Dermis blood vessel endothelial cell (primary cell): ENCODE measurements at places on chromosomes 13 and 19. TPM values are rescaled to one million over a fixed set of nuclear protein-coding genes. Genes with fewer than 3 reads are reported as not detected.

GRCh38 chr19:39516270-39516669 is 1.3 kb downstream of the SELENOV start:
- no peak for DNase-seq

- no peak for DNase-seq
These were observed 774 bp downstream of the SLC7A10 start for GRCh38 chr19:33224694-33225457.

DNA sequence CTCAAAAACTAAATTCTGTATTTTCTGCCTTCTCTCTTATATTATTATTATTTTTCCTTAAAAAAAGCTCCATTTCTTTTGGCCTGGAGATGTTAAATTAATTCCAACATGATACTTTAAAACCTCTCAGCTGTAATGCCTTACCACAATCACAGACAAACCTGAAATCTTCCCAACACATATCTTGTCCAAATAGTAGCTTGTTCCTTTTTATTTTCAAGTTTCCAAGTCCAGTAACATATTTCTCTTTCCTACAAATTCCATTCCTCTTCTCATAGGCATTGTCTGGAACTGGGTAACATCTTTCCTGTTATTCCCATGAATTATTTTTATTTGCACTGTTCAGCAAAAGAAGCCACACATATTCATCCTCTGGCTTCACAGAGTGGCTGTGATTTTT is 137.0 kb downstream of the SLITRK6 start:
- no peak for DNase-seq

GRCh38 chr19:55254625-55254977 is 4.2 kb downstream of the PPP6R1 start:
- DNase-seq: no peak

GRCh38 chr13:36888645-36889044 is 31.4 kb downstream of the SMAD9 start:
- peak; percentile 74 for DNase-seq

DNA sequence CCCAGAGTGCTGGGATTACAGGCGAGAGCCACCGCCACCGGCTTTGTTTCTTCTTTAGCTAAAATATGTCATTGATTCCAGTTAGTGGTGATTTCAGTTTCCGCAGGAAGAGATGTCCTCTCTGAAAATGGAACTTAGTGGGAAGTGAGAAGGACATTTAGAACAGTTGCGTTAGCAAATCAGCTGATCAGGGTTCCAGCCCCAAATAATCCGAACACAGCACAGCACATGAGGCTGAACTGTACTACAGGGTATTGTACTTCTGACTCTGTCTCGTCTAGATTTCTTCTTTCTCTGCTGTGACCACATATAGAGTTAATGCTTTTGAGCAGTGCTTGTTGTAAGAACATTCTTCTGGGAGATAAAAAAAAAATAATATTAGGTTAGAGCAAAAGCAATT is 314.4 kb downstream of the MYO16 start:
- DNase-seq: no peak

- no peak for DNase-seq
These were observed 7.2 kb downstream of the GSK3A start for GRCh38 chr19:42235181-42235580.

- no peak for DNase-seq
These were observed 564.2 kb upstream of the MIR17HG start for GRCh38 chr13:90783273-90783672.

GRCh38 chr13:42532561-42533335 is 41.2 kb upstream of the TNFSF11 start:
- no peak for DNase-seq

- DNase-seq: no peak
These were observed 1.9 kb downstream of the SIGLEC14 start for GRCh38 chr19:51644636-51645271.

- peak; percentile 74 for DNase-seq
These were observed 305.1 kb downstream of the ITGBL1 start for GRCh38 chr13:101757446-101758039.

- no peak for DNase-seq
These were observed 23.4 kb upstream of the TCF3 start for GRCh38 chr19:1675633-1676350.

DNA sequence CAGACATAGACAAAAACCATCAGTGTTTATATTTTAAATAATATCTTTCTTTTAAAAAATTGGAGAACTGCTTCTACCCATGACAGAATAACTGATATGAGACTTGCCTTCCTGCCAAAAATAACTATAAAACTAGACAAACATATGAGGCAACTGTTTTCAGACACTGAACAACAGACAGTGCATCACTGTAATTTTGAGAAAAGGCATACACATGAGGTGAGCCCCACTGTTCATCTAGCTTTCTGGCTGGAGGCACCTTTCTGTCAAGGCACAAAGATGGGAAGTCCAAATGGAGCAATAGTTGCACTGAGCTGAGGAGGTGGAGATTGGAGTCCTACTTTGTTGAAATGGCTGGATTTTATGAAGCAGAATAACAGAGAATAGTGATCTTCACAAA is 71.9 kb upstream of the ZNF507 start:
- DNase-seq: no peak

- DNase-seq: no peak
These were observed 1711.8 kb downstream of the SLITRK5 start for GRCh38 chr13:89382981-89383380.

- DNase-seq: no peak
These were observed 1070.6 kb downstream of the PCDH9 start for GRCh38 chr13:66159511-66159910.

DNA sequence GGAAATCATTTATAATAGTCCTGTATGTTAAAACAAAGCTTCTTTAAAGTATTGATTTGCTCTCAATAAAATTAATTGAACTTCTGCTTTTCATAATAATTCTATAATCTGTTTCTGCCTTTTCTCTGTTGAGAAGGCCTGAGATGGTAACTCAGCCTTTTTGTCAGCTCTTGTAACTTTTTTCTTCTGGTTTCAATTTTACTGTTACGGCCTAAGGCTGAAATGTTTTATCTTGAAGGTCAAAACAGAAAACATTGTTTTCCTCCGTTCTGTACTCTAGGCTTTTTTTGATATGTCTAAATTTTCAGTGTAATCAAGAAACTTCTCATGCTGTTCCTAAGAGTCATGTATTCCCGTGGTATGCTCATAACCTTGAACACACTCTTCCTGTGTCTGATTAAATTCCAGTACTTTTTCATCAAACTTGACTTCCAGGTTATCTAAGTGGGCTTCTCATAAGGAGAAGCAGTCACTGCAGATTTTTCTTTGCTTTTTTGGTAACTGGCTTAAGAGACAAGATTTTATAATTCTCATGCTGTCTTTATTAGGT is 7.6 kb upstream of the NAXD start:
- DNase-seq: no peak

DNA sequence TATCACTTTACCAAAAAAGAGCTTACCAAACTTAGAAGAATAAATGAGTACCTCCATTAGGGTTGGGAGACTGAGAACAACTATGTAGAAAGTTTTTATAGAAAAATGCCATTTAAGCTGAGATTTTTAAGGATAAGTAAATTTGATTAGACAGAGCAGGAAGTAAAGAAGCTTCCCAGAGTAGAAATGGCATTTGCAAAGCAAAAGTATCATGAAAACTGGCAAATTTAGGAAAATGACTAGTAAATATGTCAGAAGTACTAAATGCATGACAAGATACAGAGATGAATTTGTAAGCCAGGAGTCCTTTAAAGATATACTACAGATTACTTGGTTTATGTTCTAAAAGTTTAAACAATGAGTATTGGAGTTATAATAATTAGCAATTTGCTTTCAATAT is 2581.8 kb downstream of the PCDH9 start:
- no peak for DNase-seq

- DNase-seq: peak; percentile 96
These were observed 1.1 kb downstream of the ZNF850 start for GRCh38 chr19:36771261-36772231.

- no peak for DNase-seq
These were observed 71.5 kb upstream of the ARHGEF7 start for GRCh38 chr13:111043575-111043982.

GRCh38 chr13:20709782-20710181 is 6.3 kb downstream of the IL17D start:
- peak; percentile 25 for DNase-seq

GRCh38 chr19:51116736-51117286 is 7.9 kb upstream of the SIGLEC9 start:
- no peak for DNase-seq

GRCh38 chr19:53519446-53519845 is 18.5 kb upstream of the ZNF331 start:
- DNase-seq: no peak

DNA sequence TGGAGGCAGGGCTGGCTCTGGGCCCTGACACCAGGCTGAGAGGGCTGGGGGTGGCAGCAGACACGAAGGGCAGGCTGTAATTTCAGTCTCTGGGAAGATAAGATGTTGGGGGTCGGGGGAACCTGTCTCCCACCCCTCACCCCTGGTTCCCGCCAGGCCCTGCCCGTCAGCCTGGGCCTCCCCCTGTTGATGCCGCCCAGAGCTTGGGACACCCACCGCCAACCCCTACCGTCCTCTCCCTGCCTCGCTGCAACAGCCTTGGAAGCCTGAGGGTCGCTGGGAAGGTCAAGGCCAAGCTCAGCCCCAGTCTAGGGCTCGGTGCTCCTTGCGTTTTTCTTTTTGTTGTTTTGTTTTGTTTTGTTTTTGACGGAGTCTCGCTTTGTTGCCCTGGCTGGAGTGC is 14.5 kb downstream of the PALM start:
- DNase-seq: no peak

- no peak for DNase-seq
These were observed 140.9 kb upstream of the UBL3 start for GRCh38 chr13:29991343-29991742.

- no peak for DNase-seq
These were observed 18.0 kb downstream of the PRAM1 start for GRCh38 chr19:8484331-8484894.

GRCh38 chr19:5091018-5091683 is 122.2 kb downstream of the KDM4B start:
- no peak for DNase-seq

- DNase-seq: peak; percentile 65
These were observed 4.1 kb downstream of the HMG20B start for GRCh38 chr19:3576696-3577443.

DNA sequence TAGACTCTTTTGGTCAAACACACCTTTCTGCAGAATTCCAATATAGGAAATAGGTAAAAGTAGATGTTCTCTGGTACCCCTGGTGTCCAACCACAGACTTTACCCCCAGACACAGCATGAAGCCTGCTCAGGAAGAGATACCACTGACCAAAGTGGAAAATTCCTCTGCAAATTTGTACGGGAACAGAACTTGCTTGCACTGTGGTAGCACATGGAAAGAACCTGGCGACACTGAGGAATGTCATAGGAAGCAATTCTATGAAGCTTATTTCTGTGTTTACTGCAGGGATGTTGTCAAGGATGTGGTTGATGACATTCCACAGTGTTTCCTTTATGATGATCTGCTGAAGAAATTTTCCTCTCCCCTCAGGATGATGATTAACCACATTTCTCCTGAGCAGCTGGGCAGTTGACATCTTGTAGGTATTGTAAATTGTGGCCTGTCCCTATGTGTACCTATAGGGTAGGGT is 48.9 kb upstream of the TNFSF11 start:
- DNase-seq: peak; percentile 37

DNA sequence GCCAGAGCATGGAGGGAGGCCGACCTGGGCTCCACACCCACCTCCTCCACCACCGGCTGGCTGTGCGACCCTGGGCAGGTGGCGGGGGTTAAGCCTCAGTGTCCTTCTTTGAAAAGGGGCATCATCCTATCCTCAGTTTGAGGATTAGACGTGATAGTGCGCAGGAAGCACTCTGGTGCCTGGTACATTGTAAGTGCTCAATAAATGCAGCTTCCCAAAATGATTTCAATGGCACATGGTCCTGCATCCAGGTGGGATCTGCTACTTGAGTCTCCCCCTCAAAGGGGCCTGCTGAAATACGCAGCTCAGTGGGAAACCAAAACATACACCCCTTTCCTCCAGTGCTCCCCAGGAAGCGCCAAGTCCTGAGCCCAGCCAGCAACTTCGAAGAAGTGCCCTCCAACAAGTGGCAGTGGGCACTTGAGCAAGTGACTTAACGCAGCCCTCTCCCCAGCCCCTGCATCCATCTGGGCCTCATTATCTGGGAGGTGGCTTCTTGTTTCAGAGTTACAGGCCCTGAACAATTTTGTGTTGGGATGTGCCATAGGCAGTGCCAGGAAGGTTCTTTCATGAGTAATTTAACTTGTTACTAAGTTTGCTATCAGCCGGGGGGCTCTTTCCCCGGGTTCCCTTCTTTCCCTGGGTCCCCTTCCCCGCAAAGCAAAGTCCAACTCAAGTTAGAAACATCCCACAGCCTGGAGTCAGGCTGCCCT is 17.9 kb downstream of the ACTN4 start:
- DNase-seq: no peak

DNA sequence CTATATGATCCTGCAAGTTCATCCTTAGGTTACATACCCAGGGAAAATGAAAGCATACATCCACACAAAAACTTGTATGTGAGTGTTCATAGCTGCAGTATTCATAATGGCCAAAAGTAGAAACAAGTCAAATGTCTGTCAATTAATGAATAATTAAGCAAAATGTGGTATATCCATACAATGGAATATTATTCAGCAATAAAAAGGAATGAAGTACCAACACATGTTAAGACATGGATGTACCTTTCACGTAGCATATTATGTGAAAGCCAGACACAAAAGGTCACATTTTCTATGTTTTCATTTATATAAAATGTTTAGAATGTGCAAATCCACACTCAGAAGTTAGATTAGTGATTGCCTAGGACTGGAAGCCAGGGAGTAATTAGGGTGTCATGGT is 75.4 kb downstream of the ZNF429 start:
- DNase-seq: no peak

DNA sequence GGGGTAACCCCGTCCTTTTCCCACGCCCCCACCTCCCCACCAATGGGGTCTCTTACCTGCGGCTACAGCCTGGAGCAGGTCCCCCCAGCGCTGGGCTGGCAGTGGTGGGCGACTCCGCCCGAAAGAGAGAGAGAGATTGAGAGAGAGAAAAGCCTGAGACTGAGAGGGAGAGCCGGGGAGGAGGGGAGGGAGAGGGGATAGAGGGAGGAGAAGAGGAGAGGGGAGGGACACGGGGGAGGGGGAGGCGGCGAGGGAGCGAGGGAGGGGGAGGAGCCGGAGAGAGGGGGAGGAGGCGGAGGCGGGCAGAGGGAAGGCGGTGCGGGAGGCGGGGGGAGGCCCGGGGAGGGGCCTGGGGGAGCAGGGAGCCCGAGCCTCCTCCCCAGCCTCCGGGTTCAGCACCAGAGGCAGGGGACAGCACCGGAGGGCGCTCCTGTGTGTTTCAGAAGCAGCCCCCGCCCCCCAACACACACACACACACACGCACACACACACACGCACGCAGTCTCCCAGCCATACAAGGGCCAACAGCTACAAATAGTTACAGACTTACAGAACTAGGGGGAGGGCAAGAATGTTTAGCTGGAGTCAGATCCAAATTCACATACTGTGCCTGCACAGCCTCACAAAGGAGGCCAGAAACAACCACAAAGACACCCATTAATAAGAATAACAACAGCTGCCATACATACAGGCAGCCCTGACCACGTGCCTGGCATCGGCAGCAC is at the start of gene SLC8A2:
TSS of gene SLC8A2 (minus strand) at position 161 of the 725 bp plus-strand sequence. CDS start 5,490 bp downstream, outside the sequence.
- DNase-seq: peak; percentile 66

- DNase-seq: peak; percentile 68
These were observed 133.2 kb downstream of the VWA8 start for GRCh38 chr13:41827507-41828213.

IRGC gene
- total RNA-seq: not detected in 2 replicates

ZFP14 gene
- 3.3 and 5.6 TPM in 2 replicates for total RNA-seq

CCNE1 gene
- 5.3 and 8.1 TPM in 2 replicates for total RNA-seq

ZIC2 gene
- 0.47 TPM in 1 of 2 replicates, not detected in the other for total RNA-seq

CASP14 gene
- not detected in 2 replicates for total RNA-seq

RFPL4A gene
- 0.14 and 0.51 TPM in 2 replicates for total RNA-seq

SIGLEC11 gene
- not detected in 2 replicates for total RNA-seq

CERS1 gene
- 1.0 and 1.3 TPM in 2 replicates for total RNA-seq
